ENCODE measurements at places on chromosomes 1 and 21. TPM values are rescaled to one million over a fixed set of nuclear protein-coding genes. Genes with fewer than 3 reads are reported as not detected.

DNA sequence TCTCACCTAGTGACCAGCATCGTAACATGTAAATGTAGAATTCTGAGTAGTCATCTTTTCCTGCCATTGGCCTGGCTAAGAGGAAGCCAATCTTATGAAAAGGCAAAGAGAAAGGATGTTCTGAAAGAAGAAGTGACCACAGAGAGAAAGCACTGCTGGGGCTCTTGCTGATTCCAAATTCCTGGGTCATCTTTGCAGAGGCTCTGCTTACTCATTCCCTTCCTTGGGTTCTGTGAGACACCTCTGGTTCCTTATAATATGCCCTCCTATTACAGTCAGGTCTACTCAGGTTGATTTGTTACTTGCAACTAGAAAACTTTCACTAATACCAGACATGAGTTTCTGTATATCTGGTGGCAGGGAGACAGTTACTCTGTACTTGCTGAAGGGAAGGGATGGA, 198.8 kb upstream of the C8B start:
- H3K27ac ChIP-seq, result no peak overlapping the region
- no peaks in the 10 kb centered on the region for H3K4me1 ChIP-seq
- H3K4me3 ChIP-seq, result no peak overlapping the region
- DNase-seq, result no peak

- H3K4me3 ChIP-seq, result no peak overlapping the region
- DNase-seq, result no peak
- no peaks in the 10 kb centered on the region for H3K27me3 ChIP-seq
Measured at GRCh38 chr1:47563201-47563600, 125.4 kb downstream of the FOXD2 start.

DNA sequence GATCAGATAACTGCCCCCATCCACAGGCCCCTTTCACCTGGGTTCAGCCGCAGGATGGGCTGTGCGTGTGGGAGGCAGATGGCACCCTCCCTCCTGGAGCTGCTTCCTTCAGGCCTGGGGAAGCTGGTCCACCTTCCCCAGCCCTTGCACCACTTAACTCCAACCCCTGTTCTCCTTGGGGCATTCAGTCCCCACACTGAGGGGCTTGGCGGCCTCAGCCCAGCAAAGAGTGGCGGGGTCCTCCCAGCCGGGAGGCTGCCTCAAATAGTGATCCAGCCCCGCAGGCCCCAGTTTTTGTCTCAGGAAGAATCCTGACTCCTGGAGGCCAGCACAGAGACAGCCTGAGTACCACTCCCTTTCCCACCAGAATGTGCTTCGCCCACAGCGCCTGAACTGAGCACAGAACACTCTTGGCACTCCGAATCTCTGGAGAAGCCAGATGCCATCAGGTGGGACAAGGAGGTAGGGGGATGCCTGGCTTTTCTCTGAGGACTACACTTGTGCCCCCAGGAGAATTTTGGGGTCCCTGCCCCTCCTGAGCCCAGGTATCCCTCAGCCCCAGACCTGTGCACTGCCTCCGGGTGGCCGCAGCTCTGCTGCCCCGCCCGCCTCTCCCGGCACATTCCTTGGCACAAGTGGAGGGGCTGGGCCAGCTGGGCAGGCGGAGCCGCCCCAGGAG, 936 bp downstream of the PAQR6 start:
- H3K27ac ChIP-seq, result no peak overlapping the region
- H3K27me3 ChIP-seq, result no peaks in the 10 kb centered on the region
- H3K4me3 ChIP-seq, result no peak overlapping the region
- H3K4me1 ChIP-seq, result peaks cover 3% of the 10 kb centered on the region
- DNase-seq, result no peak
- peaks cover 29% of the 10 kb centered on the region for H3K36me3 ChIP-seq

DNA sequence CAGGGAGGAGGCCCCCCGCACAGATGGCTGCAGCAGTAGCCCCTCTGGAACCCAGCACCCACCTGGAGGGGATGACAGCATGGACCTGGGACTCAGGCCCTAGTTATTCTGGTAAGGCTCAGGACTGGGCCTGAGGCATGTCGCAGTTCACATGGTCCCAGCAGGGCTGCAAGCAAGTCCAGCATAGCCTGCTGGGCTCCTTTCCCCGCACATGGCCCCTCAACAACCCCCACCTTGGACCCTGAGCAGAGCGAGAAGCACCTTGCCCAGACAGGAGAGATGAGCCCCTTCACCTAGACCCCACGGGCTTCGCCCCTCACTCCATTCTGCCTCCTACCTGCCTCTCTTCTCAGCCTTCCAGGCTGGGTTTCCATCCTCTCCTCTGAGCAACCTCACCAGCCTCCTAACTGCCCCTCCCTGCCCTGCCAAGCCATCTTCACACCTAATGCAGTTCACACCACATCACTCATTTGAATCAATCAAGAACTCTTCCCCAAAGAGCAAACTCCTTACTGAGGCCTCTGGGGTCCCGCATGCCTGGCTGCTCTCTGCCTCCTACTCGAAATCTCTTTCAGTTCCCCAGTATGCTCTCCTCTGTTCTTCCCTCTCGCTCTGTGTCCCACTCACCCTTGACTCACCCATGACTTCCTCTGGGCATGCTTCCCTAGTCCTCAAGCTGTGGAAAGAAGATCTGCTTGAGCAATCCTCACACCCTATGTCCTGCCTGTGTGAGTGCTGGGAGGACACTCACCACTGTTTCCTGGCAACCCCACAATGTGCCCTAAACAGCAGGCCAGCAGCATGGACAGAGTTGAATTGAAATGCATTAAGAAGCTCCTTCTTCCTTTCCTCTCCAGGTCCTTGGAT, 9.4 kb upstream of the THEMIS2 start:
- H3K36me3 ChIP-seq, result no peaks in the 10 kb centered on the region
- peak; percentile 97 for DNase-seq
- H3K27ac ChIP-seq, result peak overlapping the region; percentile 90
- H3K4me1 ChIP-seq, result peaks cover 33% of the 10 kb centered on the region

- peaks cover 5% of the 10 kb centered on the region for H3K4me1 ChIP-seq
- H3K36me3 ChIP-seq, result no peaks in the 10 kb centered on the region
- DNase-seq, result no peak
- H3K27me3 ChIP-seq, result no peaks in the 10 kb centered on the region
- no peak overlapping the region for H3K27ac ChIP-seq
Measured at GRCh38 chr1:45746922-45747321, 3.5 kb downstream of the IPP start.

DNA sequence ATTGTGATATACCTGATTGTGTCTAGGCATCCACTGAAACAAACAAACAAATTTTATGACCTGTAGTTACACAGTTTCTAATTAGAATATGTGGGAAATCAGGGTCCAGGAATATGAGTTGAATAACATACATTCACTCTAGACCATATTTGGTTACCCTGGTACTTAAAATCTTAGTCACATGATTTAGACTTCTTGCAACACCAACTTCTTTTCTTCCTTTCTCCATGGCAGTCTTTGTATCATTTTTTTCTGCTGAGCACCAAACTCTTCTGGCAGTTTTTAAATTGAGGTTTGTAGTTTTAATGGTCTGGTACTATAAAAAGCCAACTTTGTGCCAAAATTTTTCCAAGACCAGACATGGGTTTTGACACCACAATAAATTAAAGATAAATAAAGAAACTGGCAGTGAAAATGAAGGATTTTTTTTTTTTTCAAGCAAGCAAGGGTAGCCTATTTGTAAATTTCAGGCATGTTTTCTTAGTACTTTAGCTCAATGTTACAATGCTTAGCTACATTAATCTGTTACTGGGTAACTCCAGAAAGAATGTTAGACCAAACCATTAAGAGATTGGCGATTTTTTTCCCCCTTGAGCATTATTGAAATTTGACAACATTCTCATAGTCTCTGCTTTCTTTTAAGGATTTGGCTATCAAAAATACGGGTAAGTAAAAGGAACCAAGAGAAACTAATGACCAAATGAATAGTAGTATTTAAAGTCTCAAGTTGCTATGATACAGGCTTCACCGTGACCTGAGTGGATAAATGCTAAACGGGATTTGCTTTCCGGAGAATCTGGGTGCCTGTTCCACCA, 108.5 kb downstream of the NFIA start:
- H3K4me3 ChIP-seq, result no peak overlapping the region
- H3K27me3 ChIP-seq, result no peaks in the 10 kb centered on the region
- no peak for DNase-seq
- no peak overlapping the region for H3K27ac ChIP-seq

DNA sequence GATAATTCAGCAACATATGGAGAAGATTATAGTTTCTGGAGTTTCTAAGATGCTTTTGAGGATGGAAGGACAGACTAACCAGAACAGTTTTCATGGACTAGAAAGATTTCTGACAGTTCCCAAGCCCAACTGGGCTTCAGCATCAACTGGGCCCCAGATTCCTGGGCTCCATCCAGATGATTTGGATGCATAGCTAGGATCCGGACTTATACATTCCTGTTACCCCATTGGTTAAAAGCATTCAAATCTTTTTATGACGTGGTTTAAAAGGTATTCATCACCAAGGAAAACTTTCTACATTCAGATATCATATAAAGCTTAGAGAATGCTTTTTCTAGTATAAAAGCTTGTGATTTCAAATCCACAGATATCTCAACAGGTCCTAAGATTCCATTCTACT, 29.7 kb downstream of the TSHB start:
- H3K4me3 ChIP-seq, result no peak overlapping the region
- H3K36me3 ChIP-seq, result no peaks in the 10 kb centered on the region
- DNase-seq, result no peak
- H3K4me1 ChIP-seq, result peaks cover 40% of the 10 kb centered on the region
- no peak overlapping the region for H3K27ac ChIP-seq

DNA sequence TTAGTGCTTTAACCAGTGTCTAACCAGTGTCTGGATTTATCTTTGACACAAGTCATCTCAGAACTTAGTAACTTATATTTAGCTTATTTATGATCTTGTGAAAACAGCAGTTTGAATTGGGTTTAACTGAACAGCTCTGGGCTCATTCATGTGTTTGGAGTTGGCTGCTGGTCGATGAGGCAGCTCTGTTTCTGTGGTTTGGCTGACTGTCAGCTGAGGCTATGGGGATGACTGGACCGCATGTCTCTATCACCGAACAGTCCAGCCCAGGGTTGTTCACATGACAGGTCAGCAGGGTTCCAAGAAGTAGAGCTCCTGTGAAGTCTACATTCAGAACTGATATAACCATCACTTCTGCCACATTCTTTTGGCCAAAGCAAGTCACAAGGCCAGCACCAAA, 29.1 kb upstream of the C21orf91 start:
- H3K4me3 ChIP-seq, result no peak overlapping the region
- no peaks in the 10 kb centered on the region for H3K36me3 ChIP-seq

GRCh38 chr1:201444792-201445191, 23.3 kb upstream of the TNNI1 start:
- no peak overlapping the region for H3K27ac ChIP-seq
- no peaks in the 10 kb centered on the region for H3K27me3 ChIP-seq
- DNase-seq, result no peak
- peaks cover 19% of the 10 kb centered on the region for H3K4me1 ChIP-seq

GRCh38 chr1:42681741-42682483, at the start of gene YBX1:
Gene YBX1, plus strand, starts transcription at chr1:42682418. Its CDS starts 148 bp downstream, at chr1:42682566.
- peak; percentile 98 for DNase-seq
- no peaks in the 10 kb centered on the region for H3K27me3 ChIP-seq
- peak within 1 kb of the TSS; percentile 68 for H3K27ac ChIP-seq

GRCh38 chr1:206905295-206906164, 8.3 kb downstream of the IL24 start:
- no peaks in the 10 kb centered on the region for H3K27me3 ChIP-seq
- H3K27ac ChIP-seq, result peak overlapping the region; percentile 74
- peak; percentile 100 for DNase-seq
- no peak overlapping the region for H3K4me3 ChIP-seq
- peaks cover 47% of the 10 kb centered on the region for H3K4me1 ChIP-seq

GRCh38 chr21:17708522-17709265, 96.0 kb upstream of the BTG3 start:
- H3K27ac ChIP-seq, result no peak overlapping the region
- no peaks in the 10 kb centered on the region for H3K4me1 ChIP-seq
- no peaks in the 10 kb centered on the region for H3K36me3 ChIP-seq
- no peak overlapping the region for H3K4me3 ChIP-seq
- DNase-seq, result no peak

GRCh38 chr1:28039341-28039740, 49.1 kb downstream of the EYA3 start:
- H3K36me3 ChIP-seq, result peaks cover 2% of the 10 kb centered on the region
- no peak for DNase-seq
- H3K27me3 ChIP-seq, result no peaks in the 10 kb centered on the region
- H3K4me3 ChIP-seq, result no peak overlapping the region
- H3K27ac ChIP-seq, result no peak overlapping the region

DNA sequence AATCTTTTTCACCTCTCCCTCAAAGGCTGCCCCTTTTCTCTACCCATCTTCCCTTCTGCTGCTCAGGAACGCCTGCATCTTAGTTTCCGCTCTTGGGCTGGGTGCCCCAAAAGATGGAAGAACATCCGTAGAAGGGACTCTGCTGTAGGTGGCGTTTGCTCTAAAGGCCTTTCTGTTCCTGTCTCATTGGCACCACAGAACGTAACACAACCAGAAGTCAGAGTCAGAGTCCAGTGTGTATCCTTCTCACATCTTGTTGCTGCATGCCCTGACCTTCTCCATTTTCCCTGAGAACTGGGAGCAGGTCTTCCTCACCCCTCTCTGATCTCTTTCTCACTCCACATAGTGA, 103.3 kb downstream of the RNF220 start:
- no peak overlapping the region for H3K4me3 ChIP-seq
- H3K27ac ChIP-seq, result no peak overlapping the region
- no peaks in the 10 kb centered on the region for H3K36me3 ChIP-seq
- DNase-seq, result no peak
- no peaks in the 10 kb centered on the region for H3K27me3 ChIP-seq

DNA sequence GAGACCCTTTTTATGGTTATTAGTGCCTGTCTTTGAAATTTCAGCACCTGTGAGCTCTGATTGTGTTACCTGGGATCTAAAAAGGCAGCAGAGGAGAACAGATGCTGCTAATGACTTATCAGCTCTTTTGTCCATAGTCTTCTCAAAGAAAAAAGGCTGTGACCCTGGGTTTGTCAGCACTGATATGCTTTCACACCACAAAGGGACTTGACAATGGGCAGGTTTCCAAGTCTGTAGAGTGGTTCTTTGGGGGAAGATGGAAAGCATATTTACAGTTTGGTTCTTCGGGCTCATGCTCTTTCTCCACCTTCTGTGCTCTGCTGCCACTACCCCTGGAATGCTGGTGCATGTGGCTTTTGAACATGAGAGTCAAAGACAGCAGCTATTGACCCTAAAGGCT, 32.0 kb downstream of the DNAJC6 start:
- DNase-seq, result no peak
- peaks cover 11% of the 10 kb centered on the region for H3K4me1 ChIP-seq
- no peak overlapping the region for H3K4me3 ChIP-seq
- no peak overlapping the region for H3K27ac ChIP-seq
- no peaks in the 10 kb centered on the region for H3K27me3 ChIP-seq

- no peak for DNase-seq
- no peaks in the 10 kb centered on the region for H3K36me3 ChIP-seq
- H3K27me3 ChIP-seq, result no peaks in the 10 kb centered on the region
- no peaks in the 10 kb centered on the region for H3K4me1 ChIP-seq
- no peak overlapping the region for H3K4me3 ChIP-seq
Measured at GRCh38 chr1:164033782-164034181, 525.2 kb upstream of the PBX1 start.

TTC39A gene
- total RNA-seq, result 12.3 TPM

HSD11B1 gene
- not detected for total RNA-seq

CLCNKB gene
- not detected for total RNA-seq

DTL gene
- total RNA-seq, result 57.9 TPM

RGS13 gene
- total RNA-seq, result 0.22 TPM

CFHR4 gene
- total RNA-seq, result not detected
